ENCODE measurements at places on chromosomes 12 and 14.

DNA sequence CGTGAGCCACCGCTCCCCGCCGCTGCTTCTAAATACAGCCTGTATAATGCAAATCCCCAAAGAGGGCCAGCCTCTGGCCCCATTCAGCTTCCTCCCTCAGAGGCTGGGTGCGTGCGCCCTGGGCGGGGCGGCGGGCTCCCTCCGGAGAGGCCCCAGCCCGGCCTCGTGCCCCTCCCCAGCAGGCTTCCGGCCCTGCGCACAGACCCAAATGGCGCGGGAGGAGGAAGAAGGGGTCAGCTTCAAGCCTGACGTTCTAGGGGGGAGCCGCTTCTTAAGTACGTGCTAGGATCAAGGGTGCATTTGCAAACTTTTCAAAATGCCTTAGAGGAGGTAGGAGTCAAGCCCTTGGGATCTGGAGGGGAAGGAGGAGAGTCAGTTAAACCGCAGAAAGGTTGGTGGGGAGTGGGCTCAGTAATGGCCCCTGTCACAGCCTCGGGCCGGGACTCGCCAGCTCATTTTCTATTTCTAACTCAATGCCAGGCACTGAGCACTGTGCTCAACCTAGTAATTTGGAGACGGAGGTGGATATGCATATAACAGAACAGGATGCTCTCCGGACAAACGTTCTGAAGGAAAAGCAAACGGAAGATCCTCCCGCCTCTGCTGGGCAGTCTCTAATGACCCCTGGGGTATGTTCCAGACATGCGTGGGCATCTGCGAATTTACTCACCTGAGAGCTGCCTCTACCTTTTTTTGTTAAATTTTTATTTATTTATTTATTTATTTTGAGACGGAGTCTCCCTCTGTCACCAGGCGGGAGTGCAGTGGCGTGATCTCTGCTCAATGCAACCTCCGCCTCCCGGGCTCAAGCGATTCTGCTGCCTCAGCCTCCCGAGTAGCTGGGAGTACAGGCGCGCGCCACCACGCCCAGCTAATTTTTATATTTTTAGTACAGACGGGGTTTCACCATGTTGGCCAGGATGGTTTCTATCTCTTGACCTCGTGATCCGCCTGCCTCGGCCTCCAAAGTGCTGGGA is 32.3 kb downstream of the NINJ2 start:
- no peak for DNase-seq

- DNase-seq = no peak
Measured at GRCh38 chr12:19409376-19409775, 29.9 kb upstream of the AEBP2 start.

GRCh38 chr12:104526320-104526719 is 69.6 kb downstream of the CHST11 start:
- no peak for DNase-seq

DNA sequence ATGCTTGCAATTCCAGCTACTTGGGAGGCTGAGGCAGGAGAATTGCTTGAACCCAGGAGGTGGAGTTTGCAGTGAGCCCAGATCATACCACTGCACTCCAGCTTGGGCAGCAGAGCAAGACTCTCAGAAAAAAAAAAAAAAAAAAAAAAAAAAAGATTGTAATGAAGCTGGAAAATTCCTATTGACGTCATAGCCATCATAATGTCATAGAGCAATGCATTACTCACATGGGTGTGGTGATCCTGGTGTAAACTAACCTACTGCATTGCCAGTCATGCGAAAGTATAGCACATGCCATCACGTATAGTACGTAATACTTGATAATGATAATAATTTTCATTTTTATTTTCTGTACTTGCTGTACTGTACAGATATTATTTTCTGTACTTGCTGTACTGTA is 42.7 kb upstream of the NID2 start:
- DNase-seq = no peak

DNA sequence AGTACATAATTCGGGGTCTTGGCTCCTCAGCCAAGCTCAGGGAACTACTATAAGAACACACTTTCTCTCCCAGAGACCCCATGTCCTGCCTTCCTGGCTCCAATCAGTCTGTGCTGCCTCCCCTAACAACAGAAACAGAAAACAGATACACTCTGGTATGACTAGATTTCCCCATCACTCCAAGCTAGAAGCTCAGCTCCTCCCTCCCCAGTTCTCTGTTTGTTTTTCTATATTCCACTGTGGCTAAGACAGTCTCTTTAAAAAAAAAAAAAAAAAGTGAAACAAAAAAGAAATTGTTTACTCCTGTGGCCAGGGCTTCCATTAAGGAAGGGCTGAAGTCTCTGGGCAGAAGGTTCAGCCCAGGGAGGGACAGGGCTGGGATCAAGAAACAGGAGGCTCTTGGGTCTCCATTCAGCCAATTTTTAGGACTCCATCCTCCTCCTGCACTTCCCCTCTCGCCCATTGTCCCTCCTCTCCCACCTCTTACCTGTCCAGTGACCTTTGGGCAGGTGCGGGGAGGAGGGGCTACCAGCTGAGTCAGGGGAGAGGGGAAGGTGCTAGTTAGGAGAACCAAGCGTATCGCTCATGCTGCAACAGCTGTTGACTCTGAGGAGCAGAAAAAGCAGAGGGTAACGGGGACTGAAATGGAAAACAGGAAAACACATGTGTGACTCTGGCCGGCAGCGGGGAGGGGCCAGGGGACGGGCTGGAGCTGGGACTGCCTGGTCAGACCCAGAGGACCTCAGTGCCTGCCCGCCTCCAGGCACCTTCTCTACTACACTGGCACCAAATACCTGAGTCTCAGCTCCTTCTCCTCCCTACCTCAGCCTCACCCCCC is 4.1 kb upstream of the SLC7A7 start:
- no peak for DNase-seq

GRCh38 chr12:132190012-132190755 is 45.9 kb downstream of the NOC4L start:
- DNase-seq = no peak

Data from NCI-H1930 (cell line).